ENCODE measurements at places on chromosomes 2 and 18.

- DNase-seq = no peak
Observed at GRCh38 chr2:158463496-158464095, 6.8 kb downstream of the PKP4 start.

GRCh38 chr2:32750880-32751279 is 123.0 kb downstream of the TTC27 start:
- DNase-seq = no peak

DNA sequence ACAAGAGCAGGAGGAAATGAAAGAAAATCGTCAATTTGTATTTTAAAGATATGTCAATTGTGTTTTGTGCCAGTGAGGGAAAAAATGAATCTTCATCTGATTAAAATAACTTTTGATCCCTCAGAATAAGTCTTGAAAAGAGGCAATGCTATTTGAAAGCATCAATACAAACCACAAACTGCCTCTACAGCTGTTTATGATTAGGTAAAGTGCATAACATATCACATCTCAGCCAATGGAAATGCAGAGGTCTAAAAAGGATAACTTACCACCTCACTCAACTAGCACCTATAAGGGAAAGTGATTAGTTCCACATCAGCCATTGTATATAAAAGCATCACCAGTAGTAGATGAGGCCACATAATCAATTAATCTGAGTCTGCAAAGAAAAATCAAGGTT is 492.2 kb upstream of the CDH2 start:
- DNase-seq = no peak

GRCh38 chr2:13015532-13016320 is 299.0 kb downstream of the TRIB2 start:
- DNase-seq = no peak

DNA sequence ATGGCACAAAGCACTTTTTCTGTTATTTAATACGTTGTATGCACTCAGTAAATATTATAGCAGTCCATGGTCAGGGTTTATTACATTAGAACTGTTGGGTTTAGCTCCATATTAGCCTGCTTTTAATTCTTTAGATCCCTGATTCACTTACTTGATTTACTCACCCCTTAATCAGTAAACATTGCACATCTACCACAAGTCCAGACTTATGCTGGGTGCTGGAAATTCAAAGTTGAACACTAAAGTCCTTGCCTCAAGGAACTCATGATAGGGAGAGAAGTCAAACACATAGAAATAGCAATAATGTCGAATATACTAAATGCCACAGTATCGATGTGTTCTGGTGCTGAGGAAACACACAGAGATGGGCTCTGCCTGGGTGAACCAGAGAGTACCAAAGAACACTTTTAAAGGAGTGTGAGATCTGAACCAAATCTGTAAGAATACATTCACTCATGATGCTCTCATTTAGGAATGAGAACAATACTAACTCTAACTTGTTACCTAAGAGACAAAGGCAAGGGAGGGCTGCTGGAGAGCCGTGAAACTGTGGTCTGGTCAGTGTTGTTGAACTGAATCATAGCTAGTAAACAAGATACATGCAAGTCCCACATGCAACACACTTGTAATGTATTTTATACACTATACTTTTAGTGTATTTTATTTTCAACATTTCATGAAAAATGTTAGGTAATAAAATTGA is 4.9 kb downstream of the STAT4 start:
- DNase-seq = no peak

DNA sequence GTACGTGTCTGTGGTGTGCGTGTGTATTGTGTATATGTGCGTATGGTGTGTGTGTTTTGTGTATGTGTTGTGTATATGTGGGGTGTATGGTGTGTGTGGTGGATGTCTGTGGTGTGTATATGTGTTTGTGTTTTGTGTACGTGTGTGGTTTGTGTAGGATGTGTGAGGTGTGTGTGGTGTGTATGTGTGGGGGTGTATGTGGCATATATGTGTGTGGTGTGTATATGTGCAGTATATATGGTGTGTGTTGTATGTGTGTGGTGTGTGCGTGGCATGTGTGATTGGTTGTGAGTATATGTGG is 101.3 kb downstream of the CLIP4 start:
- no peak for DNase-seq

- no peak for DNase-seq
Observed at GRCh38 chr2:46018773-46019591, 278.2 kb upstream of the EPAS1 start.

DNA sequence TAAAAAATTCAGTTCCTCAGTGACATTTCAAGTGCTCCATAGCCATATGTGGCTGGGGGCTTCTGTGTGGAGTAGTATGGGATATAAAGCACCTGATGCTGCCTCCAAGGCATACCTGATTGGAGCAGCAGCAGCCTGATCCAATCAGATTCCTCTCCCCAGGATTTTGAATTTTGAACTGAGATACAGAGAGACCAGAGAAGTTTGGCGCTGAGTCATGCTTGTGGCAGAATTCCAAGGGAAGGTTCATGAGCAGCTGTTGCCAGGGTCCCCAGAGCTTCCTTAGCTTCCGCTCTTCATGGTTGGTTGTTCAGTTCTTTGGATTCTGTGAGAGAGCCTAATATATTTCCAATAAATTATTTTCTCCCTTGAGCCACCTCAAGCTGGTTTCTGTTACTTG is 29.0 kb upstream of the CFAP36 start:
- DNase-seq = no peak

DNA sequence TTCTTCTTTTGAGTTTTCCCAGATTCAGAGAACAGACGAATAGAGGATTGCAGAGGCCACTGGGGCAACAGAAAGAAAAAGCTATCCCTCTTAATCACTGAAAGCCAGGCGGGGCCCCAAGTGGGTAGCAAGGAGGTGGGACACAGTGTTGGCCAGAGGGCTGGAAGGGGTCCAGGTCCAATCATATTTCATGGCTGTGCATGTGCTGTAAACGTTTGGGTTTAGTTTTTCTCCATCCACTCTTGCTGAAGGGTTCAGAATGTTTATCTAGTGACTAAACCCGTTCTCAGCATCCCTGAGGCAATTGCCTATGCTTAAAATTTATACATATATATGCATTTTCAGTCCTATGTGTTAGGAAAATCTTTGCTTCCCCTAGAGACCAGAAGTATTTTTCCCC is 99.4 kb upstream of the EPHA4 start:
- DNase-seq = no peak

- DNase-seq = no peak
Observed at GRCh38 chr2:121387591-121388325, 102.8 kb upstream of the TFCP2L1 start.

DNA sequence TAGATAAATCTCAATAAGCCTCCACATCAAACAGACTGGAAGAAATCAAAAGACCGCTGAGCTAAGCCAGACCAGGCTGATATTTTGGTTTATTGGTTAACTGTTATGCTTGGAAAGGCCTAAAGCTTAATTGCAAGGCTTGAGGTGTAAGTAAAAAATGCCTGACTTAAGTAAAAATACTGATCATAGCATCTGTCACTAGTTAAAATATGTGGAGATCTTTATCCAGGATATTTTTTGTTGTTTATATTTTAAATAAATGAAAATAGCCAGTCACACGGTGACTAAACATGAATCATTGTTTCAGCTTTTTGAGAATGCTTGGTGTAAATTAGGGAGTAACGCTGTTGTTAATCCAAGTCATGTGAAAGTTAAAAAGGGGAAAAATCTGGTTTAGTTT is 127.9 kb downstream of the THADA start:
- no peak for DNase-seq

DNA sequence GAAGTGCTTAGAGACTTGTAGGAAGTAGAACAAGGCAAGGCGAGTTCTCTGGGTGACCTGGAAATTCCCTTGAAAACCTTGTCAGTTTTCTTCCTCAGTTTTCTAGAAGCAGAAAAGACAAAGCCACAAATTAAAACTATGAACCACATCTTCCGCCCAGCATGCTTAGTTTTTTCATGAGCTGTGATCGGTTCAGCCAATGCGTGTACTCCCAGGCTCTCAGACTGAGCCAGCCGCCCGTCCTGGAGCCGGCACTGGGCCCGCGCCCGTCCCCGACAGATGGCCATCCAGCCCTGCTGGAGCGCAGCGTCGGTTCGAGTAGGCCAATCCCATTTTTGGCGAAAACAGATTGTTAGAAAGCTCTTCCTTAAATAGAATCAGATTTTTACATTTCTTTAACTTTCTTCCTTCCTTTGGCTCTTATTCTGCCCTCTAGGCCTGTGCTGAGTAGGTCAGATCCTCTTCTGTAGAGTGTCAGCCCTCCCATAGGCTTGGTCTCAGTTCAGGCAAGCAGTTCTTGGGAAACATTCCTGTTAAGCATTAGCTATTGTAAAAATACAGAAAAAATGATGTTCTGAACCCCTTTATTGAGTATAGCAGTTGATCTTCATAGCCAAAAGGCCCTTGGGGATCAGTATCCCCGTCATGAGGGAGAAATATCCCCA is 112.5 kb downstream of the NCK2 start:
- no peak for DNase-seq

- no peak for DNase-seq
Observed at GRCh38 chr2:168517816-168518215, 61.7 kb downstream of the CERS6 start.

DNA sequence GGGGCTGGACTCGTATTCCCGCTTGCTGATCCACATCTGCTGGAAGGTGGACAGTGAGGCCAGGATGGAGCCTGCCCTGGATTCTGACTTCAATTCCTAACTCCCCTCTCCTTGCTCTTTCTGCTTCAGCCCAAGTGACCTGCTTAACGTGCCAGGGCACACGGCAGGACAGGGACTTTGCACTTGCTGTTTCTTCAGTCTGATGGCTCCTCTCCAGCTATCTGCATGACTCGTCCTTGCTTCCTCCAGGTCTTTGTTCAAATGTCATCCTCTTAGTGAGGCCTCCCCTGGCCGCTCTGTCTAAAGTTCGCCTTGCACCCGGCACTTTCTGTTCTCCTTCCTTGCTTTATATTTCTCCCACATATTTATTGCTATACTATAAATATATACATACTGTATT is 357.6 kb downstream of the MTX2 start:
- DNase-seq = no peak

DNA sequence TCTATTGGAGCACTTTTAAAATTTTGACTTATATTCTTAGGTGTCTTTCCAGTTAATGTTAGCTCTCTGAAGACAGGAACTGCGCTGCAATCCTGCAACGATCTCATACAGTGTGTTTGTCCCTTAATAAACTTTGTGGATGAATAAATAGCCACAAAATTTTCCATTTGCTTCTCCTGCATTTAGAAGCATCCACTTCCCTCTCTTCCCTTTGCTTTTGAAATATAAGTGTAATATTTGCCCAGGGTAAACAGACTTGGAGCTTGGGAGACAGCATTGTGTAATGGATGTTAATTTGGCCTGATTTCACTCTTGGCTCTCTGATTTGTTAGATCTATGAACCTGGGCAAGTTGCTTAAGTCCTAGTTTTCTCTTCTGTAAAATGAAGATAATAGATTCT is 58.2 kb upstream of the CD28 start:
- DNase-seq = no peak

- no peak for DNase-seq
Observed at GRCh38 chr2:31274401-31275075, 40.6 kb downstream of the EHD3 start.

- DNase-seq = no peak
Observed at GRCh38 chr2:54589340-54590215, 133.5 kb downstream of the SPTBN1 start.

- no peak for DNase-seq
Observed at GRCh38 chr2:85078536-85078935, 54.7 kb upstream of the TCF7L1 start.

GRCh38 chr2:205637779-205638503 is 44.4 kb upstream of the NRP2 start:
- DNase-seq = no peak

GRCh38 chr2:239168575-239168974 is 232.2 kb downstream of the HDAC4 start:
- no peak for DNase-seq

Measured in SK-N-MC (cell line).